A172 (cell line): ENCODE measurements at places on chromosomes 1 and 21.

DNA sequence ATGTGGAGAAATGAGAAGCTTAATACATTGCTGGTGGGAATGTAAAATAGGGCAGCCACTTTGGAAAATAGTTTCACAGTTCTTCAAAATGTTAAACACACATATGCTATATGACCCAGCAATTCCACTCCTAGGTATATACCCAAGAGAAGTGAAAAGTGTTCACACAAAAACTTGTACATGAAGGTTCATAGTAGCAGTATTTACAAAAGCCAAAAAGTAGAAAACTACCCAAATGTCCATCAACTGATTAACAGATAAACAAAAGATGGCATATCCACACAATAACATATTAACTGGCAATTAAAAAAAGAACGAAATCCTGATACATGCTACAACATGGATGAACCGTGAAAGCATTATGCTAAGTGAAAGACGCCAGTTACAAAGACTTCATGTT, 33.7 kb downstream of the ARHGEF11 start:
- DNase-seq, result no peak

DNA sequence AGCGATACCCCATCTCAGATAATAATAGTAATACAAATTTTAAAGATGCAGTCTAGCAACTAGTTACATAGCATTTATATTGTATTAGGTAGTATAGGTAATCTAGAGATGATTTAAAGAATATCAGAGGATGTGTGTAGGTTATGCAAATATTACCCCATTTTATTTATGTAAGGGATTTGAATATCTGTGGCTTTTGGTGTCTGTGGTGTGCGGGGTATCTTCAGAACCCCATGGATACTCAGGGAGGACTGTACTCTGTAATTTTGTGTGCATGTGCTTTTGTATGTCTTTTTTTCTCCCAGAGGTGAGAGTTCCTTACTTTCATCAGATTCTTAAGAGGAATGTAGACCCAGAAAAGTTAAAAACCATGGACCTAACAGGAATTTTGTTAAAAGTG, 12.8 kb downstream of the RNF2 start:
- DNase-seq, result no peak

GRCh38 chr1:204171751-204172178, 5.6 kb upstream of the REN start:
- DNase-seq, result peak; percentile 89

DNA sequence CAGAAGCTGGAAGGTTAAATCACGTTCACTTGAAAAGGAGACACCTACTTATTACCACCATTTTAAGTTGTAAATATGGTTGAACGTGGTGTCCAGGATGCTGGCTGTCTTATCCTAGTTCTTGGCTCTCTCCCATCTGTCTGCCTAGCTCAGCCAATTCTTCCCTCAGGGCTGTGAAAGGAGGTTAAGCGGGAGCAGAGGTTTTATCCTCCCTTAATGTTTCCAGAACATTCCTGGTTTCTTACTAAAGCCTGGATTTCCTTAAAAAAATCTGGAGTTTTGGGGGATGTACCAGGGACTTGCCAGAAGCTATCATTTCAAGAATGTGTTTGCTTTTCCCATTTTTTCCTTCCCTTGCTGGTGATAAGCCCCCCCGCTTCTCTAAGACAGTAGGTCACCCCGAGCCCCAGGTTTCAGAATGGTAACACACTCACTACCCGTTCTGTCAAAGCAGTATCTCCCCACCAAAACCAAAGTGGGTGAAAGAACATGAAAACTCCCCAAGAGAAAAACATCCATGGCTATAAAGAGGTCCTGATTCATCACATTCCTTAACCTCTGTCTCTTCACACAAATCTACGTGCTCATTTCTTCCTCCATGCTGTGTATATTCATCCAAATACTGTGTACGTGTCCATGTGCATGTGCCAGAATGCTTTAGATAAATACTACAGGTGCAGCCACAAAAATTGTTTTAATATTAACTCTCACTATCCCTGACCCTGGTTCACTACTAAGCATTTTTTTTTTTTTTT, 114.7 kb downstream of the MAP3K21 start:
- no peak for DNase-seq

DNA sequence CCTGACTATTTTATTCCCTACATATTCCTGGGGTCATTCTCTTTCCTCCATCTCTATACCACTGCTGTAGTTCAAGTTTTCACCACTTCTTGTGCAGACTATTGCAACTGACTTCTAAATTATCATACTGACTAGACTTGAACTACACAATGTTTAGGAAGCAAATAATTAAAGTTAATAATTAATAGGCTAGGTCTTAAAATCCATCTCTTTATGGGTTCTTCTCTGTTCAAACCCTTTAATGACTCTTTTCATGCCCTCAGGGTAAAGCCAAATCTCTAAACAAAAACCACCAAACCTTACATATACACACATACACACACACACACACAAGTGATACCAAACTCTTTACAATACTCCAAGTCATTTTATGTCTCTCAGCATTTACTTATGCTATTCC, 22.3 kb upstream of the MOB3C start:
- DNase-seq, result no peak

DNA sequence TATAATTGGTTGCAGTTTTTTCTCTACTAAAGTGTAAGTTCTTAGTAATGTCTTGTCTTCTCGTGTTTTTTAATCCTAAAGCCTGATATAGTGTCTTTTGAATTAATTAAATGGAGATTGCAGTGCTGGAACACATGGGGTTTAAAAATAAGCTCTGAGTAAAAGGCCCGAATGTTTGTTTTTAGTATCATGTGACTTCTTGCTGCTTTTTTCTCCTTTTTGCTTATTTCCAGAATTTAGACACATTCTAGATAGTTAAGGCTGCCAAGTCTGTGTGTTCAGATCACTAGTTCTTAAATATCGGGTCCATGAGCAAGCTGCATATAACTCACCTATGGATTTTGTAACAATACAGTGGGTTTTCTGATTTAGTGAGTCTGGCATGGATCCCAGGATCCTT, 27.5 kb downstream of the KCTD3 start:
- DNase-seq, result no peak

- no peak for DNase-seq
Measured at GRCh38 chr1:31750858-31751510, 13.2 kb downstream of the ADGRB2 start.

DNA sequence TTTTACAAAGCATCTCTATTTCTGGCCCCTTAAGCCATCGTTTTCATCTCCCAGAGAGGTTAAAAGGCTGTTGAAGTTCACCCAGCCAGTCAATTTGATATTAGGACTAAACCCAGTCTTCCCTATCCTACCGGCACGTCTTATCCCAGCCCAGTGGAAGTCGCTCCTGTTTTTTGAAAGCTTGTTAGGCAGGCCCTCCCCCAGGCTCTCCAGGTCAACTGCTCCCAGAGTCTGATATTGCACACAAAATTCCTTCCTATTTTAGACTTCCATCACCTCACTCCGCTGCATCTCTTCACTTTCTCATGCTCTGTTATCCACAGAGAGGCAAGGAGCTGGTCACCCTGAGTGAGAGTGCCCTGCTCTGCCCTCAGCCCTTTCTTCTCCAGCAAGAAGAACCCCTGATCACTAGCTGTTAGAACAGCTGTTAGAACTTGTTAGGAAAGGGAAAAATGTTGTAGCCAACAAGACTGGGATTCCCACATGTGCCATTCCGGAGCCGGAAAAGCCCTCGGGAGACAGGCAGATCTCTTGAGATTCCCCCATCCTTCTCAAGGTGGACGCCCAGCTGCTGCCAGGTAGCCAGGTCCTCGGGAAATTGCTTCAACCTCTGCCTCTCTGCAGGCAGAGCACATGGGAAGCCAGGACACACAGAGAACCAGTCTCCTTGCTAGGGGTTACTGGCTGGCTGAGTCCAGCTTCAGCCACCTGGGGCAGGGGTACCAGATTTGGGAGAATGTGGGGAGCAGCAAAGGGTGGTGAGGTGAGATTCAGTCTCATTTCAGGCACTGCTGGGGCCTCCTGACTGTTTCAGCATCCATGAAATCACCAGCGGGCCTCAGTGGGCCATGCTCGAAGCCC, 25.7 kb downstream of the PLXNA2 start:
- DNase-seq, result no peak

DNA sequence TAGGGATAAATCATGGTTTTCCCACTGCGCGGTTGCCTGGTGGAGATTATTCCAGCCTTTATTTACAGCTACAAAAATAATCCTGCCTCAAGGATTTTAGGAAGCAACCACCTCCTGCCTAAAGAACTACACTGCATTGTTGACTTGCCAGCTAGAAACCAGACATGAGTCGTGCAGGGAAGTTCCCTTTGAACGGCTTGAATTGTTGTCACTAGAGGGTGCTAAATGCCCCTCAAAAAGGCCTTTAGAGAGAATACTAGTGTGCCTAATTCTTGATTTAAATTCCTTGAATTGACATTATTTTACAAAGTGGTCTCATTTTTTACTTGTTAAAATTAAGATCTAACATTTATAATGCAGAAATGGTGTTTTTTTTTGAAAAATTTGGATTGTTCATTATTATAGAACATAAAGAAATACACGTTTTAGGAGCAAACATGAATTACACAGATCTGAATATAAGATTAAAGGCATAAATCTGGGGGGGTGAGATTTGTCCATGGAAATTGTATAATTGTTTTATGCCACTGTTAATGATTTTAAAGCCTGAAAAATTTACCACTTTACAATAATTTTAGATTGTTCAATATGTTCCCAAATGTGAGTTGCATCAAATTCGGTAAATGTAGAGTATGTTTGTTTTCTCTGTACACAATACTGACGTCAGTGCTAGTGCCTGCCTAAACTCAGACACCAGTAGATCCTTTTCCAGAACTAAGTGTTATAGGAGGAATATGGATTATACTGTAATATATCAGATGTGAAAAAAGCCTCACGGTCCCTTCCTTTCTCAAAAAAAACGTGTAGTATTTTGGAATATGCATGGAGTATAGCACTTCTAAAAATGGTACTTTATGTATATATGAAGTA, 7.6 kb upstream of the ERG start:
- peak; percentile 75 for DNase-seq

DNA sequence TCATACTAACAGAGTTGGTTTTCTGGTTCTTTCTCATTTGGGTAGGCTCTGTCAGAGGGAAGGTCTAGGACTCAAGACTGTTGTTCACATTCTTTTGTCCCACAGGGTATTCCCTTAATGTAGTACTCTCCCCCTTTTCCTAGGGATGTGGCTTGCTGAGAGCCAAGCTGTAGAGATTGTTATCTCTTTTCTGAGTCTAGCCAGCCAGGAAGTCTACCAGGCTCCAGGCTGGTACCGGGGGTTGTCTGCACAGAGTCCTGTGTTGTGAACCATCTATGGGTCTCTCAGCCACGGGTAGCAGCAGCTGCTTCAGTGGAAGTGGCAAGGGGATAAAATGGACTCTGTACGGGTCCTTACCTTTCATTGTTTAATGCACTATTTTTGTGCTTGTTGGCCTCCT, 226.4 kb downstream of the LBR start:
- no peak for DNase-seq

GRCh38 chr1:64472805-64473204, 2.9 kb downstream of the CACHD1 start:
- DNase-seq, result no peak

GRCh38 chr1:112356765-112357164, 39.2 kb upstream of the CTTNBP2NL start:
- DNase-seq, result no peak

DNA sequence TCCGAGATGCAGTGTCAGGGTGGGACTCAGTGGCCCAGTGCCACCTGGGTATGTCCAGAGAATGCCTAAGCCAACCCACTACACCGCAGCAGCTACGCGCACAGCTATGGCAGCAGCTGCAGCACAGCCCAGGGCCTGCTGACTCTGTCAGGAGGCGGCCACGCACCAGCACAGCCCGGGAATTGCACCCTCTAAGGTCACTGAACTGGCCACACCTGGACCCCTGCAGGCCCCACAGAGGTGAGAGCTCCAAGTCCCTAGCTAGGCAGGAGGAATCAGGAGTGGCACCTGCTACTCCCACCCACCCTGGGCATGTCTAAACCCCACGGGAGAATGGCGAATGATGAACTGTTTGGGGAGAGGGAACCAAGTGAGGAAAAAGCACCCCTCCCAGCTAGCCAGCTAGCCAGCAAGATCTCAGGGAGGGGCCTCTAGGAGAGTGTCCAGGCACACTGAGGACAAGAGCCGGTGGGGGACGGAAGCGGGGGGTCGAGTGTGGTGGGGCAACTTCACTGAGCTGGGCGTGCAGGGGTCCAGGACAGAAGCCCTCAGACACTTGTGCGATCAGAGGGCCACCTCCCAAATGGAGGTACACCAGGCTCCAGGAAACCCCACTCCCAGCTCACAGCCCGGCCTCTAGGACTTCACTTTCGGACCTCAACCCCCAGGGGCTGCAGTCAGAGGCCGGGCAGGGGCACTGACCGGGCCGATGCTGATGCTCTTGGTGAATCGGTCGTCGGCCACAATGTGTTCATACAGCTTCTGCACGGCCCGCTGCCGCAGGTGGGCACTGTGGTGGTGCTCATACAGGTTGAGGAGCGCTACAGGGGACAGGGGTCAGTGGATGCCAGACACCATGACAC, 13.9 kb downstream of the LSS start:
- no peak for DNase-seq

- no peak for DNase-seq
Measured at GRCh38 chr1:50488876-50489275, 65.6 kb upstream of the DMRTA2 start.

DNA sequence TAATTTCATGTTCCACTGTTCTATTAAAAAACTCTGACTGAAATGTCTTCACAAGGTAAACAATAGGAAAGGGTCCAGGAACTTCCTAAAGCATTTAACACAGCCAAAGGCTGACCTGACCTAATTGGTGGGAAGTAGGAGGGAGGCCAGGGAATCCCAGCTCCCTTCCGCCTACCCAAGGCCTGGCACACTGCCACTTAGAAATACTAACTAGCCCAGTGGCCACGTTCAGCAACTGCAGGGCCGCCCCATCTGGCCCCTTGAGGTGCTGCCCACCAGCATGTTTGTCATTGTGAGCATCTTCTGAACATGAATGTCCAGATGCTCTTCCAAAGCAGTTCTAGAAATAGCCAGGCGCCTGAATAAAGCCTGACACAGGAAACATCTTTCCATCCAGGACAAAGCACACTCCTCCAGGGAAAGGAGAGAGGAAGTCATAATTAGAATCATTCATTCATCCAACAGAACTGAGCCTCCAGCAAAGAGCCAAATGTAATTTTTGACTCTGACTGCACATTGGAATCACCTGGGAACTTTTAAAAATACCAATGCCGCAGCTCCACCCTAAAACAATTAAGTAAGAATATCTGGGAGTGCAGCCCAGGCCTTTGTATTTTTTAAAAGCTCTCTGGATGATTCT, 44.6 kb upstream of the BCL9 start:
- DNase-seq, result peak; percentile 35

GRCh38 chr1:236882678-236883077, 87.6 kb downstream of the MTR start:
- no peak for DNase-seq

GRCh38 chr1:244021427-244021826, 29.7 kb upstream of the ZBTB18 start:
- DNase-seq, result no peak

DNA sequence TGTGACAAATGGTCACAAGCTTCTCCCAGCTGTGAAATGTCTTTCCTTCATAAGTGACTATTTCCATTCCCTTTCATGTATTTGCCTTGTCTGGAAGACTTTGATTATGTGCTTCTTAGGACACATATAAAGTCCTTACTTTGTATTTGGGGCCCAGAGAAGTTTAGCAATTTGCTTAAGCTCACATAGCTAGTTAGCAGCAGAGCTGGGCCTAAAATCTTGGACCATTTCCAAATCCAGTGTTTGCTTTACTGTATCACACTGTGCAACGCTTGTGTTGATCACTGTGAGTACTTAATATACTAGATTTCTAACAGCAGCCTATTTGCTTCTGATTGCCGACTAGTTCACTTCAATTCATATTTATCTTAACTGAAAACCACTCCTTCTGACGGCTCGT, 2.2 kb upstream of the KCNA3 start:
- DNase-seq, result no peak
